ENCODE measurements at places on chromosomes 1 and 21.
A peak's percentile ranks its signal among the peaks of the same experiment; 100 is the strongest.

GRCh38 chr1:10686404-10687040, 109.9 kb downstream of the CASZ1 start:
- no peak for DNase-seq

GRCh38 chr1:31364561-31365250, 8.2 kb downstream of the FABP3 start:
- DNase-seq = no peak

DNA sequence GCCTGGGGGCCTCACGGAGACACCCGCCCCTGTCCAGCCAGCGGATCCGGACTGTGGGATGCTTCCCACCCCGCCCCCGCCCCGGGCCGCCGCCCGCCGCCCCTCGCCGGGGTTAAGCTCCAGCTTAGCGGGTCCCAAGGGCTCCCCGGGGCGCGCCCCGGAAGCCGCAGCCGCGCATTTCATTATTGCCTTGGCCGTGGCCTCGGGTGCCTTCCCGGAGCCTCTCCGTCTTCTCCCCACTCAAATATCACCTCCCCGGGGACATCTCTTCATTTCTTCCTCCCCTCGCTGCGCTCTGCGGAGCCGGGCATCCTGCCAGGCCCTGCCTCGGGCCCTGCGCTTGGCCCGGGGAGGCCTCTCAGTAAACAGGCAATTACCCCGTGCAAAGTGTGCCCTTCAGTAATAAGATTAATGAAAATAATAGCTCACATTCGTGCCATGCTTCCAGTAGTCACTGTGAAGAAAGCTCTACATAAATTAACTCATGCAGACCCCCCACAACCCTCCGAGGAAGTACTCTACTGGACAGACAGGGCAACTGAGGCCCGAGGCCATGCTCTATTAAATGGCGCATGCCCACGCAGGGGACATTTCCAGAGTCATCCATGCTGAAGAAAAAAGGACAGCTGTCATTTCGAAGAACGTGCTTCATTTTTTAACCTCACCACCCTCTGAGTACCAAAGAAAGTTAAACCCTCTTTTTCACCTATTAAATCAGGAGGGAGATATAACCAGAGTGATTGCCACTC, 49.9 kb upstream of the LAPTM5 start:
- DNase-seq = no peak

DNA sequence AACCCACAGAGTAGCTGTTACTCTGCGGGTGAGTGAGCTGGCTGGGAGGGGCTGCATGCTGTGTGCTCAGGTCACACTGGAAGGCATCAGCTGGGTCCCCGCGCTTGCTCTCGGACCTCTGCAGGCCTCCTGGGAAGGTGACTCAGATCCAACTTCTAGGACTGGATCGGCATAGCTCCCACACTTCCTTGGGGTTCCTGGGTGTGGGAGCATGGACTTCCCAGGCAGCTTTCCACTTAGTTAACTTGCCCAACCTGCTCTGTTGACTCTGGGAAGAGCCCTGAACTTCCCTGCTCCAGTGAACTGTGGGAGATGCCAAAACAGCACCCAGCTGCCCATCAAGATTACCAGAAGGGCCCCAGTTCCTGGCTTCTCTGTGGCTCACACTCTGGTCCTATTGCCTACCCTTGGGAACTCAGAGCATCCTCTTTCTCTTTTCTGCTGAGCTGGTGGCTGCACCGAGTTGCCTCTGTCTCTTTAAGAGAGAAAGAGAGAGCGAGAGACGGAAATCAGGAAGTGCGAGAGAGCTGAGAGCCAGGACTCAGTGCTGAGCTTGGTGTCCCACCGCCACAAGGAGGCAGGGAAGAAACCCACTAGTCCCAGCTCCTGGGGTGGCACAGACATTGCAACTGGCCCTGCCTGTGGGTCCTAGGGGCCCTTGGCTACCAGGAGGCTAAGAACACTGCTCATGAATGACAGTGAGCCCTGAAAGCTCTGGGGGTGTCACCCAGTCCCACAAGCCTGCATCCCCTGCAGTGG, at the start of gene IKBKE:
TSS of gene IKBKE (plus strand) at position 544 of the 759 bp plus-strand sequence. CDS start 2,752 bp downstream, outside the sequence.
- DNase-seq = peak; percentile 36
